ENCODE measurements at places on chromosomes 7 and 10.

- no peak for DNase-seq
Measured at GRCh38 chr10:95273393-95274312, 17.1 kb downstream of the PDLIM1 start.

GRCh38 chr10:16436367-16436757, 448 bp upstream of the PTER start:
- no peak for DNase-seq

DNA sequence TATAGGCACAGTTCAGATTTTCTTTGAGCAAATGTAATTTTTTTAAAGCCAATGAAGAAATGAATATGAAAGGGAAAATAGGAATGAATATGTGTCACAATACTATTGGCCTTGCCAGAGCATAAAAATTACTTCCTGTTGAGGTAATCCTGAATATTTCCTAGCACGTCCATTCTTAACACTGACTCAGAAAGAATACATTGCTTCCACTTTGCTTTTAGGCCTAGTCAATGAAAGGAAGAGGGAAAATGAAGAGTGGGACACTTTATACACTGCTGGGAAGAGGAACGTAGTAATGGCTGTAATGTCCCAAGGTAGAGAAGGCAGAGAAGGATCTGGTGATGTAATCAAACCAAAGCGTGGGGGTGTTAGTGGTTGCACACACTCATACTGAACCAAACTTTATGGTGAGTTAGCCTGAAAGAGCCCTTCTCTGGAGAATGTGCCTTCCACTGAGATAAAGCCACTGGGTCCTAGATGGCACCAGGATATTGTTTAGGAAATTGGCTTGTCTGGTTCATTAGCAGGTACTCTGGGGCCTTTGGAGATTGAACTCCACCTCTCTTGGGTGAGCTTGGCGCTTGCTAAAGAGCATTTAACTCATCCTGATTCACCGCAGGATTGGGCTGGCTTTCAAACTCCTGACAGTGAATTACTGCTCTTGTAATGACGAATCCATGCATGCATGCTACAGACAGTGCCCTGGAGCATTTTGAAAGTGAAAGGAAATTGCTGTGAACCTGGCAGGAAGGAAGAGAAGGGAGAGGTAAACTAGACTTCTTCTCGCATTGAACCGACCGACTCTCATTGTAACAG, 254.9 kb downstream of the KIAA1217 start:
- DNase-seq = no peak

DNA sequence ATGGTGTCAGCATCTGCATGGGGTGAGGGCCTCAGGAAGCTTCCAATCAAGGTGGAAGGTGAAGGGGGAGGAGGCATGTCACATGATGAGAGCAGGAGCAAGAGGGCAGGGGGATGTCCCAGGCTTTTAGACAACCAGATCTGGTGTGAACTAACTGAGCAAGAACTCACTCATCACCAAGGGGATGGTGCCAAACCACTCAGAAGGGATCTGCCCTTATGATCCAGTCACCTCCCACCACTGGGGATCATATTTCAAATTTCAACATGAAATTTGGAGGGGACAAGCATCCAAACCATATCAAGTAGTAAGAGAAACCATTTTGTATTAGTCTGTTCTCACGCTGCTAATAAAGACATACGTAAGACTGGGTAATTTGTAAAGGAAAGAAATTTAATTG, 33.6 kb downstream of the THNSL1 start:
- DNase-seq = no peak

- no peak for DNase-seq
Measured at GRCh38 chr10:84256510-84257342, 11.9 kb downstream of the RGR start.

Data from stimulated activated CD8-positive, alpha-beta memory T cell treated with anti-CD3 and anti-CD28 coated beads, Interleukin-2, amount 100 ng/mL, for 1 hour (primary cell).